NCI-H524 treated with DMSO at 0.1 percent for 48 hours (cell line): ENCODE measurements at places on chromosomes 16 and 17.

GRCh38 chr16:53757971-53758609, 54.1 kb downstream of the FTO start:
- peak; percentile 33 for DNase-seq

- DNase-seq: no peak
These were observed 117.3 kb downstream of the OR1D5 start for GRCh38 chr17:2946144-2946543.

GRCh38 chr17:4944163-4944553, 4.1 kb downstream of the RNF167 start:
- DNase-seq: no peak

- no peak for DNase-seq
These were observed 16.7 kb upstream of the DHRS11 start for GRCh38 chr17:36575028-36575427.

GRCh38 chr17:7842380-7843256, 8.6 kb downstream of the KDM6B start:
- no peak for DNase-seq

GRCh38 chr17:79840269-79840988, 1.2 kb upstream of the CBX4 start:
- no peak for DNase-seq

DNA sequence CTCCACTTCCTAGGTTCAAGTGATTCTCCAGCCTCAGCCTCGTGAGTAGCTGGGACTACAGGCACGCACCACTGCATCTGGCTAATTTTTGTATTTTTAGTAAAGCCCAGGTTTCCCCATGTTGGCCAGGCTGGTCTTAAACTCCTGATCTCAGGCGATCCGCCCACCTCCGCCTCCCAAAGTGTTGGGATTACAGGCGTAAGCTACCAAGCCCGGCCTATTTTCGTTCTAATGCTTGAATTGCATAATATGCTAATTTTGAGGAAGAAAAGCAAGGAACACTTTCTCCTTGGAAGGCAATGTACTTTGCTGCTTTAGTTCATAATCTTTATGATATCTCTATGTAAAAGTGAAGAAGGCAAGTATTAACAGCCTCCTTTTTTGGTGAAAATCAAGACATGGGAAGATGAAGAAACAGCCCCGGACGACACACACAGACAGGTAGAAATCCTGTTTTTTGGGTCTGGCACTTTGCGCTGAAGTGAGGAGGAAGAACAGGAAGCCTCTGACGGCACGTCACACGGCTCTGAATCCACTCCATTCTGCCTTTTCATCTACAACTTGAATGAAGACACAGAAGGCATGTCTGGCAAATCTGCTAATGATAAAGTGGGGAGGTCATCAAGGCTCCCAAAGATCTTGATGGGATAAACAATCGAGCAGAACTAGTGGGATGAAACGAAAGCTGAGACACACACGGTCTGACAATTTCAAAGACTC, 24.9 kb downstream of the VPS53 start:
- no peak for DNase-seq

- no peak for DNase-seq
These were observed 181.6 kb upstream of the ELAC2 start for GRCh38 chr17:13199425-13199824.

GRCh38 chr16:55668340-55669281, 12.8 kb downstream of the SLC6A2 start:
- DNase-seq: no peak

GRCh38 chr17:80372922-80373570, 41.9 kb upstream of the ENDOV start:
- DNase-seq: no peak

- no peak for DNase-seq
These were observed 166.2 kb upstream of the ASIC2 start for GRCh38 chr17:33459078-33459940.

DNA sequence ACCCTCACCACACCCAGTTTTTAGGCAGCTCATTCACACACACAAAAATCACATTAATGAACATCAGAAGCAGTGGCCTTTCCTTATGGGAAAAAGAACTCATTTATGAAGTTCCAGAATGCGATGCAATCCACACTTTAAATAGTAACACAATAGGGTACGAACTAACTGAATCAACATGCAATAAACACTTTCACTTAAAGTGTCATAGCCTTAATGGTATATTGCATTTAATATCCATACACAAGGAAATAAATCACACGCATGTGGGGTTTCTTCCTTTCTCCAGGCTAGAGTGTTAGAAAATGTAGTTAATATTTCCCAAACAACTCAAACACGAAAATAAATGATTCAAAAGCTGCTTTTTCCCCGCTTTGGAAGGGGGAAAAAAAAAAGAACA, 19.7 kb downstream of the ADCY9 start:
- no peak for DNase-seq

GRCh38 chr17:50200457-50201275, 765 bp downstream of the COL1A1 start:
- DNase-seq: peak; percentile 37

DNA sequence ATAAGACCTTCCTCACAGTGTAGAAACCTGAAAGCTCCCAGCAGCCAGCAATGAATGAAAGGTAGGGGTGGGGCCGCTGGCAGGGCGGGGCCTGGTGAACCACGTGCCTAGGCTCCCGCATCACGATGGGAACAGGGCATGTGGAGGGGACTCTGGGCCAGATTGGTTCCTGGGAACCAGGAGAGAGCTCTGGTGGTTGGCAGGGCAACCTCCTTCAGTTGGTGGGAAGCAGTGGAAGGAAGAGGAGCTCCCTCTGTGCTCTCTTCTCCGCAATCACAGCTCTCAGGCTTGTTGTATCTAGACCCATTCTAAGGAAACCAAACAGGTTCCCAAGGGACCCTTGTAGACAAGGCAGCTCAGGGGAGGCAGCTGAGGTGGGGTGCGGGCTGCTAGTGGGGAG, 10.5 kb downstream of the GGA2 start:
- DNase-seq: no peak

- no peak for DNase-seq
These were observed 6.3 kb downstream of the XYLT2 start for GRCh38 chr17:50352072-50352692.

DNA sequence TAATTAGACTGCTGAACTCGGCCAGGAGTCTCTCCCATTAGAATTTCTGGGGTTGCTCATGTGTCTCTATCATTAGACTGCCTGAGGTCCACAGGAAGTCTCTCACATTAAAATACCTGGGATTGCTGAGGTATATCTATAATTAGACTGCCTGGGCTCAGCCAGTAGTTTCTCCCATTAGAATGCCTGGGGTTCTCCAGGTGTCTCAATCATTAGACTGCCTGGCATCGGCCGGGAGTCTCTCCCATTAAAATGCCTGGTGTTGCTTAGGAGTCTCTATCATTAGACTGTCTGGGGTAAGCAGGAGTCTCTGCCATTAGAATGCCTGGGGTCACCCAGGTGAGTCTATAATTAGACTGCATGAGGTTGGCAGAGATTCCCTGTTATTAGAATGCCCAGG, 2233.4 kb downstream of the TP53TG3F start:
- no peak for DNase-seq

DNA sequence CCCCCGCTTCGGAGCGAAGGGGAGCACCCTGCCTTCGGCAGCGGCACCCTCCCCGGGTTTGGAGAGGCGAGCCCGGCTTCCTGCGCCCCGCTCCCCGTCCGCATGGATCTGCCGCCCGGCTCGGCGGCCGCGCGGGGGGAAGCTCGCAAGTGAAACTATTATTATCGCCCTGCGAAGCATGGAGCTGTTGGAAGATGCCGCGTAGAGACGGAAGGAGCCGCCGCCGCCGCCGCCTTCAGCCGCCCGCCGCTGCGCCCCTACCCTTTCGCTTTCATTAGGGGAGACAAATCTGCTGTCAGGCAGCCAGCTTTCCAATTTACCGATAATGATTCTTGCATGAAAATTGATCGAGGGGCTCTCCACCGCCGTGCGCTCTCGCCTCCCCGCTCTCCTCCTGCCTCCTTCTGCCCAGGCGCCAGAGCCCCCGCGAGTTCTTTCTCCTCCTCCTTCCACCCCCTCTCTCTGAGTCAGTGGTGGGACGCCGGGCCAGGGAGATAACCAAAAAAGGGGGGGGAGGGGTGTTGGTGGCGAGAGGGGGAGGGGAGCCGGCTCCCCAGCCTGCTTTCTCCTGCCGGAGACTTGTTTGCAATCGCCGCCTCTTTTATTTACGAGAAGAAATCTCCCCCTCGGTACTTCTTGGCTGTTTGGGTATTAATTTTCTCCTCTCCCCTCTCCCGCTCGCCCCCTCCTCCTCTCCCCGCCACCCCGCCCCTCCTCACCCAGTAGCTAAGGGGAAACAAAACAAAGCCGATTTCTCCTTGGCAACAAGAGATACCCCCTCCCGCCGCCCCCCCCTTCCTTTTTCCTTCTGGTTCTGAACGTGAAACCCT, 58.0 kb upstream of the GSE1 start:
- DNase-seq: no peak

DNA sequence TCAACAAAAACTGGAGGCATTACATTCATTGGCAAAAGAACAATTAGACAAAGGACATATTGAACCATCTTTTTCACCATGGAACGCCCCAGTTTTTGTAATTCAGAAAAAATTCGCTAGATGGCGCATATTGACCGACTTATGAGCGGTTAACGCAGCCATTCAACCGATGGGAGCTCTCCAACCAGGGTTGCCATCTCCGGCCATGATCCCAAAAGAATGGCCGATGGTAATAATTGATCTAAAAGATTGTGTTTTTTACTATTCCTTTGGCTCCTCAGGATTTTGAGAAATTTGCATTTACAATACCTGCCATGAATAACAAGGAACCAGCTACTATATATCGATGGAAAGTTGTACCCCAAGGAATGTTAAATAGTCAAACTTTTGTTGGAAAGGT, 21.4 kb downstream of the ALOX15B start:
- no peak for DNase-seq
